Left renal pelvis (tissue), 4 donors: ENCODE measurements at places on chromosomes 5 and 9. TPM values are rescaled to one million over a fixed set of nuclear protein-coding genes. Genes with fewer than 3 reads are reported as not detected.
A peak's percentile ranks its signal among the peaks of the same experiment; 100 is the strongest.

TCOF1 gene
- 20.0 TPM for polyA plus RNA-seq

ADGRD2 gene
- polyA plus RNA-seq, result 0.11 TPM

LPAR1 gene
- polyA plus RNA-seq, result 77.1 TPM

PCA3 gene
- polyA plus RNA-seq, result 2.1 TPM

MAP1B gene
- polyA plus RNA-seq, result 50.2 TPM

IFNB1 gene
- not detected for polyA plus RNA-seq

CDH6 gene
- 58.7 TPM for polyA plus RNA-seq

GAPT gene
- 0.93 TPM for polyA plus RNA-seq

AP3S1 gene
- polyA plus RNA-seq, result 231 TPM

S100Z gene
- 0.23 TPM for polyA plus RNA-seq

PFN3 gene
- polyA plus RNA-seq, result 1.5 TPM

DNA sequence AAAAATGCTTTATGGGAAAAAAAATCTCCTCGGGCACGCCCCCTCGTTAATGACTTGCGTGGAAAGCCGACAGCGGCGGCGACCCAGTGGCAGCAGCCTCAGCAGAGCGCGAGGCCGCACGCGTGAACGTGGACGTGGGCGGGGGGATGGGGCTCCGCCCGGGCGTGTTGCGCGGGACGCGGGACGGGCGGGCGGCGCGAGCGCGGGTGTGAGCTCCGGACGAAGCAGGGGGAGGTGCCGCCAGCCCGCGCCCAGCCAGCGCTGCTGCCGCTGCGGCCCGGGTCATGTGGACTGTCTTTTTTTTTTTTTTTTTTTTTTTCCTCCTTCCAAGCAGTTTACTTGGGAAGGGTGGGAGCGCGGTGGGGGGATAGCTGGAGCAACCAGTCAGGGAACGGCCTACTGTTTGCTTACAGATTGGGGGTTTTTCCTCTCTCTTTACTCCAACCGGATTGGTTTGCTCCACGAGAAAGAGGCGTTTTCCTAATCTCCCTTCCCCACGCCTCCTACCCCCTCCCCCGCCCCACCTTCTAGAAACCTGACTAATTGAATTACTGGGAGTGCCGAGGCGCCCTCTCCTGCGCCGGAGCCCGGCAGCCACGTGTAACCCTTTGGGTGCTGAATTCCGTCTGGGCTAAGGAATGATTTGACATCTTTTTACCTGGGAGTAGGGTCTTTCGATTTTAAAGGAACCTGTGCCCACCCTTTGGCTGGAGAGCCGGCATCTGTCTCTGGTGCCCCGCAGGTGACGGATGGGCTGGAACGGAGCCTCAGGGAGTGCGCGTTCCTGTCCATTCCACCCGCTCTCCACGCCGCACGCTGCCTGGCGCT, 1.7 kb upstream of the EFNA5 start:
- peak; percentile 89 for DNase-seq

- DNase-seq, result no peak
Observed at GRCh38 chr9:136656795-136657611, 5.7 kb upstream of the EGFL7 start.

- no peak for DNase-seq
Observed at GRCh38 chr5:33843579-33843978, 48.2 kb downstream of the ADAMTS12 start.

DNA sequence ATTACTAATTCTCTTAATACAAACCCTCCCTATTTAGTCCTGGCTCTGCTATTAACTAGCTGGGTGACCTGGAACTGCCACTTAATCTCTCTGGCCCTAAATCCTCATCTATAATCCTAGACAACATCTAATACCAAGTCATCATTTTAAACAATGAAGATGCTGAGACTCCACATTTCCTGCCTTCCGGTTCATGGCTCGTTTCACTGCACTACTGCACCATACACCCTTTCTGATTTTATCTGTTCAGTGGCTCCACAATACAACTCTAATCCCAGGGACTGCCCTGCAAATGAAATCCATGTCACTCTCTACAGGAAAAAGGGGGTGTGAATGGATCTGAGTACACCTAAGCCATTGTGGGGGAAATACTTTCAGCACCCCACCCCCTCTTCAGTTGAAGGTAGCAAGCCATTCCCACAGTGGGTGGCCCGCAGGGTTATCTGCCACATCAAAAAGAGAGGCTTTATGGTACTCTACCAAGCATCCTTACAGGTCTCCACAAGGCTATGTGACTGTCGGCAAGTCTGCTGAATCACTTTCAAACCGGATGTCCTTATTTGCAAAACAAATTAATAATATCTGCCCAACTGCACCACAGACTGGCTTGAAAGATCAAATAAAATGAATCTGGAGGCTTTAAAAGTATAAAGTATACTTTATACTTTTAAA, 89.5 kb downstream of the EPB41L4A start:
- DNase-seq, result no peak

DNA sequence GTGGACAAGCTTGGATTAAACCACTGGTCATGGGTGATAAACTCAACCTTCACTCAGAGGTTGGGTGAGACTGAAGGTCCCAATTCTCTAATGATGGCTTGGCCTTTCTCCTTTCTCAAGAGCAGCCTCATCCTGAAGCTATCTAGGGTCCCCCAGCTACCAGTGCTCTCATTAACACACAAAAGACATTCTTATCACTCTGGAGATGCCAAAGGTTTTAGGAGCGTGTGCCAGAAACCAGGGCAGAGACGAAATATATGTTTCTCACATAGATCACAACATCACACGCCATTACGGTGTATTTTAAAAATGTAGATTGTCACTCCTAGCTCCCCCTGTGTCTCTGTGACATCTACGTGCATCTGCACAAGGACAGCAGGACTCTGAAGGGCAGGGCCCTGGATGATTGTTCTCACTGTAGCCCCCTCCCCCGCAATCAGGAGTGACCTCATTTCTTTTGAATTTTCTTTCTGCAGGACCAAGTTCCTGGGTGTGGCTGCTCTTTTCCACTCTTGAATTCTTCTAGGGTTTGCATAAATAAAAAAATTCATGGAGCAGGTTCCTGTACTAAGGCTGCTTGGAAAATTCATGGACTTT, 311.3 kb downstream of the GADD45G start:
- DNase-seq, result no peak

GRCh38 chr9:30075451-30076199, 2308.8 kb upstream of the ACO1 start:
- DNase-seq, result no peak

- DNase-seq, result no peak
Observed at GRCh38 chr9:91412941-91413340, 10.7 kb downstream of the NFIL3 start.

- DNase-seq, result no peak
Observed at GRCh38 chr5:154756868-154757813, 2.0 kb downstream of the LARP1 start.

DNA sequence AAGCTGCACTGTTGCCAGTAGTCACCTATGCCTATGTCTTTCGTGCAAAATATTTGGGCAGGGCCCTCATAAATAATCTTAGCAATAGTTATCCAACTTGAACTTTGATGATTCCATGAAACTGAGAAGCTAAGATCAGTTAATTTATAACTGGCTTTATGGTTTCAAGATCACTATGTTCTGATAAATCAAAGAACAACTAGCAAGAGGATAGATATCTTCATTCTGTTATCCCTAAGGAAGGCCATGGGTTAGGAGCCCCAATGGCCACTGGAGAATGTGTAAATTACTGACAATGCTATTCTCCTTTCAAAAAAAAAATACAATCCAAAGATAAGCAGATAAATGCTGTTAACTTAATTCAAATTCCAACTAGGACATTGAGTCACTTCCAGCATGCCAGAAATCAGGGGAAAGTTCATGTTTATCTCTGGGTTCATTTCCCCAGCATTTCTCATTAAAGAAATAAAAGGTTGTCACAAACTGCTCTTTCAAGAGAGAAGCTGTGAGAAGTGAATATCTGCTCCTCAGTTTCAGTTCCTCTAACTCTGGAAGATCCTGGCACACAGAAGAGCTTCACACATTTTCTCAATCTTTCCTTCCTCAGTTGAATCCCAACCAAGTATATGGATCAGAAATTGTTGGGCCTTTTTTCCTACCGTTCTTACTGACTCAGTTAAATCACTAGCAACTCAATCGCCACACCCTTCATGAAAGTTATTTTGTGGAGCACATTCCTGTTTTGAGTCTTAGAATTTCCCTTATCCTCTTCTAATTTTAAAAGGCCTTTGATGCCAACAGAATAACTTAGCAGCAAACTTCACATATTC, 59.6 kb upstream of the SLC1A1 start:
- DNase-seq, result no peak

DNA sequence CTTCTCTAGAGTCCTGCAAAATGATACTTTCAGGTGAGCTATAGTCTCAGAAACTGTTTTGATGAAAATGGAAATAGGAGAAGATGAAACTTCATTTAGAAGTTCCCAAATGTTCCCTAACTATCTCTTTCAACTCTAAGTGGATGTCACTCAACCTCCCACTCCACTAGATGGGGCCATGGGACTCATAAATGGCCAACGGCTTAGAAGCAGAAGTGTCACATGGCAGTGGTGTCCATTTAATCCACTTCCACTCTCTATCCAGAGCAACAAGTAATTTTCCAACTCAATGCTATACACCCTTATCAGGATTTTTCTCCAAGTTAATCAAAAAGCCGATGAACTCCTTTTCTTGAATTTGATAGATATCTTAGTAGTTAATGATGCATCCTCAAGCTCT, 295.7 kb downstream of the EDIL3 start:
- DNase-seq, result no peak

GRCh38 chr9:130010151-130010988, 32.6 kb downstream of the FNBP1 start:
- no peak for DNase-seq

DNA sequence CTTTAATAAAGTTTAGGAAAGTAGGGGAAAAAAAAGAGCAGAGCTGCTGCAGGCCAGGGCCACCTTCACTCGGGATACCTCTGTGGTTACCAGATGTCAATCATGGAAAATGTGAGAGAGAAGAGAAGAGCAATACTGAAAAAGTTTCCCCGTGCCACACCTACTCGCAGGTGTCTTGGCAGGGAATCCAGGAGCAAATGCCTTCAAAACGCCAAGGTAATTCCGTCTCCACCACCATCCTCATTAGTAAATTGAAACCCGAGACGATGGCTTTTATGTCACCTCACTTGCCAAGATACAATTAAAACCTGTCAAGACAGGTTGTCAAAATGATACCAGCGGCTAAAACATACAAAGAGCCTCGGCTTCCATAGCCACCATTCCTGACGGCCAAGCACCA, 49.7 kb downstream of the FAM81B start:
- DNase-seq, result no peak

- DNase-seq, result no peak
Observed at GRCh38 chr9:134660407-134660806, 18.8 kb downstream of the COL5A1 start.

DNA sequence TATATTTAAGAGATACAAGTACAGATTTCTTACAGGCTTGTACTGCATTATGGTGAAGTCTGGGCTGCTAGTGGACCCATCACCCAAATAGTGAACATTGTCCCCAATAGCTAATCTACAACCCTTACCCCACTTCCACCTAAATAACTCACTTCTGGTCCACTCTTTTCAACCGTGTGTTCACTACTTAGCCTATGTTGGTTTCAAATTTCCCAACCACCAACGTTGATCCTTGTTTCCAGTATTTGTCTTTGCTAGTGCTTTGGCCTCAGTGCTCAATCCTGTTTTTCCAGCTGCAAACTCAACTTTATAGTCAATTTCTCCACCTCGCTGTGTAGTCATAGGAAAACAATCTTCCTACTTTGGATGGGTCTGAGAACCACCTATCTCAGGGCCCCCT, 45.3 kb upstream of the TTC39B start:
- no peak for DNase-seq

- DNase-seq, result no peak
Observed at GRCh38 chr5:143134900-143135299, 268.6 kb downstream of the NR3C1 start.

- DNase-seq, result peak; percentile 64
Observed at GRCh38 chr5:31809050-31809870, 170.3 kb downstream of the PDZD2 start.

DNA sequence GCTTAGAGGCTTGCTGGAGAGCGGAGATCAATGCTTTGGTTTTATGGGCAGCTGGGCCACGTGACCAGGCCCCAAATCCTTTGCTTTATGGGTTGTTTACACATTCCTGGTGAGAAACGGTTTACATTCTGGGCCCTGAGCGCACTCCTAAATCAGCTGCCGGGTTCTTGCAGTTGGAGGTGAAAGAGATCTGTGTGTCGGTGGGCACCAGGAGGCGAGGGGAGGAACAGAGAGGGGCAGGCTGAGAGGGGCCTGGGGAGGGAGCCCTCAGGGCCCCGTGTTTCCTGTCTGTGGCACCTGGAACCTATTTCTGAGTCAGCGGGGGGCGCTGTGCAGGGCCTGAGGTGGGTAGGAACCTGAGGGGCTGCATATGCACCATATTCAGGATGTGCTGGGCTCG, 63.5 kb upstream of the HAND1 start:
- no peak for DNase-seq

DNA sequence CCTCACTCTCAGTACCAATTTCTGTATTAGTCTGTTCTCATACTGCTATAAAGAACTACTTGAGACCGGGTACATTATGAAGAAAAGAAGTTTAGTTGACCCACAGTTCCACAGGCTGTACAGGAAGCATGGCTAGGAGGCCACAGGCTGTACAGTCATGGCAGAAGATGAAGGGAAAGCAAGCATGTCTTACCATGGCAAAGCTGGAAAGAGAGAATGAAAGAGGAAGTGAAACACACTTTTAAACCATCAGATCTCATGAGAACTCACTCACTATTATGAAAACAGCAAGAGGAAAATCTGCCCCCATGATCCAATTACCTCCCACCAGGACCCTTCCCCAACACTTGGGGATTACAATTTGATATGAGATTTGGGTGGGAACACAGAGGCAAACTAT, 698.8 kb downstream of the CDH9 start:
- DNase-seq, result no peak

- no peak for DNase-seq
Observed at GRCh38 chr9:37897665-37898064, 6.3 kb downstream of the SLC25A51 start.

- no peak for DNase-seq
Observed at GRCh38 chr5:76372323-76373054, 30.6 kb upstream of the IQGAP2 start.

- peak; percentile 92 for DNase-seq
Observed at GRCh38 chr5:181223058-181223728, at the start of gene TRIM41. TSS of gene TRIM41 (plus strand) at chr5:181223281. CDS start at chr5:181224000, 719 bp downstream.

GRCh38 chr5:145946112-145946861, 9.9 kb downstream of the SH3RF2 start:
- no peak for DNase-seq

- DNase-seq, result no peak
Observed at GRCh38 chr5:131338051-131338453, 74.2 kb downstream of the CDC42SE2 start.

DNA sequence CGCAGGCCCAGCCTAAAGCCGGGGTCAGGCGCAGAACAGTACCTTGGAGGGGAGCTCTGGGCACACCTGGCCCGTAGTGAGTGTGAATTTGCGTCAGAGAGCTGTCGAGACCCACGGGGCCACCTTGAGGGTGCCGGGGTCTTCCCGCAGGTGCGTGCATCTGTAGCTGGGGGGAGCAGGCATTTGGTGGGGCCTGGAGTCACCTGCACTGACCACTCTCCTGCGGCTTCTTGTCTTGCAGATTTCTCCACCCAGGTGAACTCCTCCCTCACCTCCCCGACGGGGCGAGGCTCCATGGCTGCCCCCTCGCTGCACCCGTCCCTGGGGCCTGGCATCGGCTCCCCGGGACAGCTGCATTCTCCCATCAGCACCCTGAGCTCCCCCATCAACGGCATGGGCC, 75.1 kb downstream of the RXRA start:
- no peak for DNase-seq
